ENCODE measurements at places on chromosomes 12 and 14.

GRCh38 chr12:20128928-20129327 is 239.4 kb upstream of the PDE3A start:
- no peak for DNase-seq

- DNase-seq, result no peak
Measured at GRCh38 chr14:101219896-101220703, 316.6 kb upstream of the RTL1 start.

GRCh38 chr14:106807493-106807892 is 1281.1 kb downstream of the TMEM121 start:
- no peak for DNase-seq

- peak; percentile 92 for DNase-seq
Measured at GRCh38 chr14:75340921-75341320, 62.3 kb downstream of the FOS start.

DNA sequence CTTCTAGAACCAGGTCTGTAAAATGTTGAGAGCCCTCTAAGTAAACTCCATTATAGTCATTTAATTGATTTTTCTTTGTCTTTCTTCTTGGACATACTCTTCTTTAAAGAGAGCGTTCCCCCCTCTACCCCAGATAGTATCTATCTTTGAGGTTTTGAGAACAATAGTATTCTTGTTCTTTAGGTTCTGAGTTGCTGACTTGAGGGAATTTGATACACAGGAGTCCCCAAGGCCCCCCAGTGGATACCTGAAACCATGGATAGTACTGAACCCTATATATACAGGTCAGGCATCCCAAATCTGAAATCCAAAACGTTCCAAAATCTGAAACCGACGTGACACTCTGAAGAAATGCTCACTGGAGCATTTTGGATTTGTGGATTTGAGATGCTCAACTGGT is 65.5 kb downstream of the FUT8 start:
- DNase-seq, result no peak

DNA sequence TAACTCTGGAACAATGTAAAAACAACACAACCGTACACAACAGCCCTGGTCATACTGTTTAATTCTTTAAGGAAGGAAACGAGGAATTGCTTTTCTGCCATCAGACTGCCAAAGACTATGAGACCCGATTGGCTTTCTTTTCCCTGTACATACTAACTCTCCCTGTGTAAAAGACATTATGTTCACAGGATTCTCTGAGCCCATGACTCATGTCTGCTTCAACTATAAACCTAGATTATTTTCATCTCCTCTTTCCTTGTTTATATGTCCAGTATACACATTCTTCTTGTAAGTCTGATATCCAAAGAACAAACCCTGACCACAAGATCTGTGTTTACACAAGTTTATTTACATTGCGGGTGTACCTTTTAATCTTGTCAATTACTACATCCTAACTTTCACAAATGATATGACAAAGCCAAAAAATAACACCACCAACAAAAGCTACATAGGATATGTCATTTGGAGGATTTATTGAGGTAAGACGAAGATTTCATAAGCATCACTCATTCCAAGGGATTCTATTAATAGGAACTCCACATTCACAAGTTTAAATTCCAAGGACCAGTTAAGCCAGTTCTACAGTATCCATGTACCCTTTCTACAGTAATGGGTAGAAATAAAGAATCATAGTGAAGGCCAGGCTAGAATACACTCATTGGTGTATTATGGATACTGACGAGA is 67.3 kb downstream of the STXBP6 start:
- no peak for DNase-seq

DNA sequence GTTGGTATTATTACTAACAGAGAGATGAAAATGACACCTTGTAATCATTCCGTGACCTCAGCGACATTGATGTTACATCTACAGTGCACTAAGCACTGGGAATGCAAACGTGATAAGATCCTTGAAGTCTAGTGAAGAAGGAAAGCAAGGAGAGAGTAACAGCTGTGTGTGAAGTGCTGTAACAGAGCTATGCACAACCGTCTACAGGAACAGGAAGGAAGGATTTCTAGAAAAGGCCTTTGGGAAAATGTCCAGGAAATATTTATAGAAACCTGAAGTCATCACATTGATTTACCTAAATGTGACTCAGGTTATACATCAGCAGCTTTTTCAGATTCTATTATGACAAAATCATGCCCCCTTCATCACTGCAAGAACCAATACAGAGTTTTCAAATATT is 304.2 kb upstream of the AMIGO2 start:
- no peak for DNase-seq

DNA sequence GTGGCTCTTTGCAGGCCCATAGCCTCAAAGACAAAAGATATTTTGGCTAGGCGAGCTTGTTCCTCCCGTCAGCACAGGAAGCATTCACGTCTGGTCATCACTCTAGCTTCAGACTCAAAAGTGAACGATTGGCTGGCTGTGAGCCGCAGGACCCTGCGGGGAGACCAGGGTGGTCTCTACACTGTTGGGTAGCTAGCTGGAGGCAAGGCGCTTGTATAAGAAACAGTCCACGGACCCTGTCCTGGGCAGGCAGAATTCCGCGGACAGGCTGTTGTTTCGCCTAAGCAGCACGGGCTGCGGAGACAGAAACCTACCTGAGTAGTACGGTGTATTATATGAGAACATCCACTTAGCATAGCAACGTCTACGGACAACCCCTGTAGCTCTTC is 29.6 kb downstream of the WBP11 start:
- no peak for DNase-seq

- no peak for DNase-seq
Measured at GRCh38 chr12:102562836-102563425, 82.6 kb upstream of the IGF1 start.

DNA sequence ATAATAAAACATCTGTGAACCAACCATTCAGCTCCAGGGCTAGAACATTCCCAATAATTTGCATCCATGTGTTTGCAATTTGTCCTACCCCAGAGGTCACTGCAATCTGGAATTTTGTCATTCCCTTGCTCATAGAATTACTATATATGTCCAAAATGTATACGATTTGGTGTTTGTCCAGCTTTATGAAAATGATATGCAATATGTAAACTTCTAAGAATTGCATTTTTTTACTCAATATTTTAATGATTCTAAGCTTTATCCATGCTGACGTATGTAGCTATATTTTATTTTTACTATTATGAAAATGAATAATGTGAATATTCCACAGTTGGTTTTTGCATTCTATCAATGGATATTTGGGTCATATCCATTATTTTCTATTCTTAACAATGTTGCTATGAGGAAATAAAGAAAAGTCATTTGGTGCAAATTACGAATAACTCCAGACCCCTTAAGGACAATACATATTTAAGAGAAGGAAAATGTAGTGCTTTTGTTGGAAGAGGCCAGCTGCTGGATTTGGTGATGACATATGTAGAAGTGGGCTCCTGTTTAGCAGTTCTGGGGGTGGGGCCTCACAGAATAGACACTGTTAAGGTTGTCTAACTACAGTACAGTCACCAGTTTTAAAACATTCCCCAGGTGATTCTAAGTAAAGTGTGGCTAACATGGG is 139.4 kb downstream of the SLC38A4 start:
- DNase-seq, result no peak
